ENCODE measurements at places on chromosomes 5 and 9.

GRCh38 chr5:77906806-77907205, 130.7 kb upstream of the TBCA start:
- peak; percentile 87 for DNase-seq

DNA sequence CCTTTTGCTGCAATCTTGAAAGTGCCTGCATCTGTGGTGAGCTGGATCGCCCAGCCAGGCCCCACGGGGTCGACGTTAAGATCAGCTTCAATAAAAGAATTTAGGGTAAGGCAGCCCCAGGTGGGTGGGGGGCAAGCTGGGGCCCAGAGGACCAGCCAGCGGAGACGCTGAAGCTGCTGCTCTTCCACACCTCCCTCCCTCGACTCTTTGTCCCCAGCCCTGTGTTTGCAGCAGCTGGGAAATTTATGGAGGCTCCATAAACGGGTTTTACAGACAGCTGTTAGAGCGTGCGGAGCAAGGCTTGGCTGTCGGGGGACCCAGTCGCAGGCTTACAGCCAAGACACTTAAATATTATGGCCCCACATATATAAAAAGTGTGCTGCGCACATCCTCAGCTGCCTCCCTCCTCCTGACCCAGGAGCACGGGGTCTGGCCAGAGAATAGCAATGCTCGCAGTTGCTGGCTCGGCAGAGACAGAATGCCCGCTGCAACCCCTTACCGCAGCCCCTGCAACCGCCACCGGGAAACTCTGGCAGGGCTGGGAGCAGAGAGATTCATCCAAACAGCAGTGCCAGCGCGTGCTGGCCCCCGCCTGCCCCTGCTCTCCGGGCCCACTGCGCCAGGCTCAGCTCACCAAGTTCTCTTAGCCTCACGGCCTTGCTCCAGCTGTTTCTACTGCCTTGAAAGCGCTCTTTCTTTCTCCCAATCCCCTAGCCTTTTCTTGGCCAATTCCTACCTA, 28.4 kb upstream of the MVB12B start:
- no peak for DNase-seq

GRCh38 chr5:89972901-89973300, 436.7 kb downstream of the CETN3 start:
- no peak for DNase-seq

GRCh38 chr9:126000256-126000655, 253.1 kb downstream of the PBX3 start:
- DNase-seq = no peak

GRCh38 chr9:124440786-124441185, 9.5 kb upstream of the ADGRD2 start:
- DNase-seq = no peak

- DNase-seq = no peak
Observed at GRCh38 chr5:159893040-159893695, 23.1 kb upstream of the ADRA1B start.

- DNase-seq = peak; percentile 96
Observed at GRCh38 chr5:115419846-115420585, 123.6 kb upstream of the CCDC112 start.

GRCh38 chr9:70778568-70778967, 342.9 kb downstream of the TRPM3 start:
- no peak for DNase-seq

DNA sequence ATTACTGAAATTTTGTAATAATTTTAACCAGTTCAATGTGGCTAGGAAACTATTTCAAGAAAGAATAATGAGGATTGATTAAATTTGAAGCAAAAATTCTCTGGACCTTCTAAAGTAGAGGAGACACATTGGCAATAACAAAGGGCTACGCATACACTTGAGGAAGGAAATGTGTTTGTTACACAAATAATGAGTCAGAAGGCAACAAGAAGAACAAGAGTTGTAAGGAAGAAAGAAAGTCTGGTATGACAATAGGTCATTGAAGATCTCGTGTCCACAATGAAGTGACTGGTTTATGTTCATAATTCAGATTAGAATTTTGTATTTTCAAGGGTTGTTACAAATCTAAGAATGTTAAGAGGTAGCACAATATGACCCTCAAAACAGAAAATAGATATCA, 25.8 kb downstream of the ST8SIA4 start:
- DNase-seq = peak; percentile 29

DNA sequence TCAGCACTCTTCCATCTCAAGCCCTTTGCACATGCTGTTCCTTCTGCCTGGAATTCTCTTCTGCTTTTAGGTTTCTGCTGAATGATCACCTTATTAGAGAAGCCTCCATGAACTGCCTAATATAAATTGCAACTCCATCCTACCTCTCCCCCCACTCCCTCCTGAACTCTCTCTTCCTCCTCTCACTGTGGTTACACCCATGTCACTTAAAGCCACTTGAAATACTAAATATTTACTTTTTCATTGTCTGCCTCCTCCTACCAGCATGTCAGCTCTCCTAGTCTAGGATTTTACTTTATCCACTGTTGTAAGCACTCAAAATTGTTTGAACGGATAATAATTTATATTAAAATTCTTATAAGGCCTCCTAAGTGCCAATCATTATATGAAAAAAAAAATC, 43.8 kb downstream of the ACTL7B start:
- no peak for DNase-seq

DNA sequence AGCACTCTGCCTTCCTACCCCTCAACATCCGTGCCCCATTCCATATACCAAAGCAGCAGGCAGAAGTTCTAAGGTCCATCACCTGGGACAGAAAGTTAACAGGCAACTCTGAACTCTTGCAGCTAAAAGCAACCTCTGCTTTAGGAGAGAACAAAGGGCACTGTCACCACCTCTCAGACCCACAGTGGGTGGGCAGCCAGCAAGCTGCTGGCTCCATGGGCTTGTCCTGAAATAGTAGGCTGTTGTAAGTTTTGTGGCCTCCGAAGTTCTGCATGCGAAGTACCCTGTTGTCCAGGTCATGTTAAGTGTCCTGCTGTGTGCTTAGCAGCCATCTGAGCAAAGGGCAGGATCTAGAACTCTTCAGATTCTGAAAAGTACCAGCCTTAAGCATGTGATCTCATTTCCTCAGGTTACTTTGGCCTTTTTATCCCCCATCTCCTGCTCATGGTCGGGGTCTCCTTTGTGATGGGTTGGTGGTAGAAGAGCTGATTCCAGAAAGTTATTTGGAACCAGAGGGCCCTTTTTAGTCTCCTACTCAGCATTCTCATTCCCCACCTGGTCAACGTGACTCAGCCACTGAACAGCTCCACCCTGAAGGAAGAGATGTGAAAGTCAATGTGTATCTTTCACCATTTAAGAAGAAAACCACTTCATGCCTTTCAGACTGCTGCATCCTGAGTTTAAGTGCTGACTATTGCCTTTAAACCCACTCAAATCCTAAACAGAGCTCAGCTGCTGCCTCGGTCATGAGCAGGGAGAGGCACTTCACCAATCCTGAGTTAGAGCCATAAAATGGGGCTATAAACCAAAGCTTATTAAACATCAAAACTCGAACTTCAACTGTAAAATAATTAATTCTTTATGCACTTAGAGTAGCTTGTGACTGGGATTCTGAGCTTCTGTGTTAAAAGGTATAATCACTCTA, 121.4 kb downstream of the DPYSL3 start:
- peak; percentile 12 for DNase-seq

DNA sequence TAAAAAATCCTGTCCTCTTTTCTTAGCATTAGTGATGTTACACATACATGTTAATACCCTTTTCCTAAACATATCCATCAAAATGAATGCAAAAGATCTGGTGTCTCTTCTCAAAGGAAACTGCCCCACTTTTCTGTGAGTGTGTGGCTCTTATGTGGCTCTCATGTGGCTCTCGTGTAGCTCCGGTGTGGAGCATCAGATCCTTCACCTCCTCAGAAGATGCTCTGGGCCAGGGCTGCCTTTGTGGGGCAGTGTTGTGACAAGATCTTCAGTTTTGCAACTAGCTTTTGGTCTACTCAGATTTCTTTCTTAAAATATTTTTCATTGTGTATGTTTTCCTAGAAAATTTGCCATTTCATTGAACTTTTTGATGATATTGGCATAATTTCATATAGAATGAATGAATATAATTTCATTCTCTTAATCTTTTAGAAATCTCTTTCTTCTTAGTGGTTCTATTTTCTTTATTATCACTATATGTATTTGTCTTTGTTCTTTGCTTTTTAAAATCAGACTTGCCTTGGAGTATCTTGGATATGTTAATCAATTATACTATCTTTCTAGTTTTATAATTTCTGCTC, 19.4 kb downstream of the GARNL3 start:
- DNase-seq = peak; percentile 47

GRCh38 chr9:99878651-99879050, 27.8 kb upstream of the STX17 start:
- DNase-seq = peak; percentile 35

DNA sequence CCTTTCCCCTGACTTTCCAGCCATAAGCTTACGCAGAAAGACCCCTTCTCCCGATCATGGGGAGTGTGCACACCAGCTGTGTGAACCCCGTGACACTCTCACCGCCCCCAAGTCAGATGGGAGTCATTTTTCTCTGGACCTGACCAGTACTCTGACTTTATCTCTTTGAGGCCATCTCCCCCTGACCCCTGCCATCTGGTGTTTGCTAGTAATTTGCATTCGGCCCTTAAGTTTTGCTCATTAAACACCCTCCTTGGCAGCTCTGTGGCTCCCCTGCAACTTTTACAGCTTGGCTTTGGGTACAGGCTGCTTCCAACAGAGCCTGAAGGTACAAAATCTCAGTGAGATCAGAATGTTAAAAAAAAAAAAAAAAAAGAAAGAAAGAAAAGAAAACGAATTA, 43.9 kb downstream of the PDZD2 start:
- no peak for DNase-seq

DNA sequence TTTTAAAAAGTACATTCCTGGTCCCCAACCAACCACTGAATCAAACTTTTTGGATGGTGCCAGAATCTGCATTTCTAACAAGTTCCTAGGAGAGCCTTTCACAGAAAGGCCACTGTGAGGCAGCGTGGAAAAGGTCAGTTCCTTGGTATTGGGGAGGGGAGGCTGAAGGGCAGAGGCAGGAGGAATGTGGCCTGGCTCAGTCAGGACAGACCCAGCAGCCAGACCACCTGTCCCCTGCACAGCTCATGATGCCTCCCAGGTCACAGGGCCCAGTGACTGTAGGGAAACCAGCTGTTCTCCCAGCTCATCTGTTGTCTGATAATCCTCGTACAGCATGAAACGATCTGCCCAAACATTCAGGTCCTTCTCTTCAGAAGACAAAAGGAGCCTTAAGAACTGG, 132.9 kb downstream of the LHFPL2 start:
- no peak for DNase-seq

GRCh38 chr9:80410106-80410505, 838.3 kb downstream of the TLE4 start:
- DNase-seq = no peak

DNA sequence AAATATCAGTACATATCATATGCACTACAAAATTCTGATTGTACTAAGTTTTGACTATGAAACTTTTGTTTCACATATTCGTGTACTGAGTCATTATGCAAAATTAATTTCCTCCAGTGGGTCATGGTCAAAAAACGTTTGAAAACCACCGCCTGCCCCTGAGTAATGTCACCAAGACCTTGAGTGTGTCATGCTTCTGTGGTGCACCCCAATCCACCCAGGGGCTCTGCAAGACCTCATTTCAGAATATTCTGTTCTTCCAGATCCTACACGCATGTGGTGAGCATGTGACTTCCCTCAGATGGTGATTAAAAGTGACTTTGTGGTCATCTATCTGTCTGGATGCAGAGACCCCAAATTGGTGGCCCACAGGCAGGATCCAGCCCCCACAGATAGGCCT, 31.0 kb downstream of the ABLIM3 start:
- DNase-seq = peak; percentile 98

- DNase-seq = no peak
Observed at GRCh38 chr5:126878085-126878484, 101.1 kb downstream of the LMNB1 start.

- peak; percentile 91 for DNase-seq
Observed at GRCh38 chr5:72951671-72952468, 4.0 kb upstream of the FCHO2 start.

- DNase-seq = no peak
Observed at GRCh38 chr5:127586811-127587210, 62.1 kb upstream of the CTXN3 start.

GRCh38 chr9:90124961-90125360, 517.7 kb downstream of the DIRAS2 start:
- no peak for DNase-seq

DNA sequence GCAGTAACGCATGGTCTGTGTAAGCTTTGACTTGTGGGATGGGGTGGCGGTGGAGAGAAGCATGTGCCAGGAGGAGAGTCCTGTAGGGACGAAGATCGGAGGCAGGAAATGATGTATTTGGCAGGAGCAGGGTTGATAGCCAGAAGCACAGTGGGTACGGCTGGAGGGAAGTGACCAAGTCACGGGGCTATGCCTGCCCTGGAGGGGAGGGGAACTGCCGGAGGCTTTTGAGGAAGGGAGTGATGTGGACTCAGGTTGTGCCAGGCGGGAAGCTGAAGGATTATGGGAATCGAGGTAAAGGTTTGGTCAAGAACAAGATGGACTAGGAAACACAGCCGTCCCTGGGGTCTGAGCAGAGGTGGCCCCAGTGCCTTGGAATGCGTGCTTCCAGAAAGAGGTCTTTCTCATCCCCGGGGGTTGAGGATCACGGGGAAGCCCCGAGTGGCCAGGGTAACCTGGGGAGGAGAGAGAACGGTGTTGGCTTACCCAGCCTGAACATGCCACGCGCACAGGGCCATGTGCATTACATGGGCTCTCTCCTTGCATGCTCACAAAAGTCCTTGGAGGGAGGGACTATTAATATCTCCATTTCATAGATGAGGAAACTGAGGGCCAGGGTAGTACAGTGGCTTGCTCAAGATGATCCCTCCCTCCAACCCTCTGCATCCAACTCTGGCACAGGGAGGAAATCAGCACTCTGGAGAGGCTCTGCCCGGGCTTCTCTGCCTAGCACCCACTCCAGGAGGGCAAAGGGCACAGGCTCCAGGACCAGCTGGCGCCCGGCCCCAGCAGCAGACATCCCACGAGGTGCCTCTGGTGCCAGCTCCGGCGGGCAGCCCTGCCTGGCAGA, 253.8 kb downstream of the PBX3 start:
- DNase-seq = no peak

- DNase-seq = no peak
Observed at GRCh38 chr5:128673000-128673399, 135.0 kb upstream of the FBN2 start.

GRCh38 chr9:11257992-11258391, 645.2 kb upstream of the PTPRD start:
- DNase-seq = no peak

DNA sequence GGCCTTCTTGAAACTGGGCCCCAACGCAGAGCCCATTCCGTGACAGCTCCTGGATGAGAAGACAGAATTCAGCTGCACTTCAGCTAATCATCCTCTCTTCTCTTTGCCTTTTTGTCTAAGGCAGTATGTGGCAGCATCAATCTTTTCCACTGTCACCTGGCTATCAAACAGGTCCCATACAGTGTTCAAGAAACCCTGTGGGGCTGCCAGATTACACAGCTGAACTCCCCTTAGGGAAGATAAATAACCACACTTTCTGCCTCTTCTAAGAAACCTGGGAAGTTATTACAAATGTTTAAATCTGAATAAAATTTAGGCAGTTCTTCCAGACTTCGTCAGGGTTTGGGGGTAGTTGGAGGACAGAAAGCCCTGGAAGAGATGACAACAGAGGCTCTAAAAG, 61.0 kb downstream of the SPEF2 start:
- no peak for DNase-seq

Data from ELR (cell line).